Globus pallidus (tissue), 1 donor: ENCODE measurements at places on chromosomes 5 and 9.

GRCh38 chr5:126871441-126871840 lies 94.5 kb downstream of the LMNB1 start:
- DNase-seq: no peak

- no peak for DNase-seq
Measured at GRCh38 chr9:69307446-69308205, 17.4 kb upstream of the ENTREP1 start.

GRCh38 chr9:87543251-87543650 lies 45.6 kb downstream of the DAPK1 start:
- no peak for DNase-seq

DNA sequence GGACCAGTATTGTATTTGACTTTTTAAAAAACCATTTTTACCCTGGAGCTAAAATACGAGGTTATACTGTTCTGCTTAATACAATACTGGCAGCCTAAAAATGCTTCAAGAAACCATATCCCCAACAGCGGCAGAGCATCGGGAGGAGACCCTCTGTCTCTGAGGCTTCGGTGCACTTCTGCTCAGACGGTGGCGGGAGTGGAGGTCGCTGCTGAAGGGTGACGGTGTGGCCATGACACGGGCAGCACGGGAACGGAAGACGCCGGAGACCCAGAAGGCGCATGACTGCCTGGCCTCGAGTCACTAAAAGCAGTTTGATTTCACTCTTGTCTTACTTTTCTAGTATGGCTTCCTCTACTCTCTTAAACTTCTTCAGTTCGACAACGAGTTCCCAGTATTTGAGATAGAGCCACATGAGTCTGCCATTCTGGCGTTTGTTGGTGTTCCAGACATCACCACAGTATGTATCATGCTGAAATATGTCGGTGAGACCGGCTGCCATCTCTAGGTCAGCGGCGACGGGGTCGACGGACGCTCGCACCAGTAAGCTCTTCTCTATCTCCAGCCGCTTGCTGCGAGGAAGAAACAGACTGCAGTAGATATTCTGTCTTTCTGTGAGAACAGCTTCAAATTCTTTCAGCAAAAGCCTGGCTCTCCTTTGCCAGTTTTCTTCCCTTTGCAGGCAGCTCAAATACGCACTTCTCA lies 12.8 kb downstream of the CCDC127 start:
- DNase-seq: no peak

- peak; percentile 63 for DNase-seq
Measured at GRCh38 chr5:163347671-163348070, 89.7 kb upstream of the CCNG1 start.

DNA sequence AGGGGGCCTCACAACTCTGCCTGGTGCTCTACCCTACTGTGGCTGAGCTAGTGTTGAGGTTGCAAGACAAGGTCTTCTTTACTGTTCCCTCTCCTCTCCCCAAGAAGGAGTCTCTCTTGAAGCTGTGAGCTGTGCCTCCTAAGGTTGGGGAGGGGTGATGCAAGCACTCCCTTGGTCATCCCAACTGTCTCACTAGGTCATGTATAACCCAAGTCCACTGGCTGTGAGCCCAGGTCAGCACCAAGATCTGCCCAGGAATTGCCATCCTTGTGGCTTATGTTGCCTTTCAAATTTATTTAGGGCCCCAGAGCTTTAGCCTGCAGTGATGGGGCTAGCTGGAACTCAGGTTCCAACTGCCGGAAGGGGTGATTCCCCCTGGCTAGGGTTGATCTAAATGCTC lies 10.3 kb upstream of the YTHDC2 start:
- DNase-seq: no peak

GRCh38 chr9:133742849-133743444 lies 4.8 kb upstream of the SARDH start:
- peak; percentile 58 for DNase-seq

- no peak for DNase-seq
Measured at GRCh38 chr9:132288361-132288760, 66.4 kb downstream of the SETX start.

- DNase-seq: no peak
Measured at GRCh38 chr5:37876245-37876644, 36.4 kb upstream of the GDNF start.

- DNase-seq: no peak
Measured at GRCh38 chr9:73172901-73173215, 21.2 kb downstream of the ANXA1 start.

GRCh38 chr5:149030392-149030791 lies 32.5 kb downstream of the SH3TC2 start:
- no peak for DNase-seq

DNA sequence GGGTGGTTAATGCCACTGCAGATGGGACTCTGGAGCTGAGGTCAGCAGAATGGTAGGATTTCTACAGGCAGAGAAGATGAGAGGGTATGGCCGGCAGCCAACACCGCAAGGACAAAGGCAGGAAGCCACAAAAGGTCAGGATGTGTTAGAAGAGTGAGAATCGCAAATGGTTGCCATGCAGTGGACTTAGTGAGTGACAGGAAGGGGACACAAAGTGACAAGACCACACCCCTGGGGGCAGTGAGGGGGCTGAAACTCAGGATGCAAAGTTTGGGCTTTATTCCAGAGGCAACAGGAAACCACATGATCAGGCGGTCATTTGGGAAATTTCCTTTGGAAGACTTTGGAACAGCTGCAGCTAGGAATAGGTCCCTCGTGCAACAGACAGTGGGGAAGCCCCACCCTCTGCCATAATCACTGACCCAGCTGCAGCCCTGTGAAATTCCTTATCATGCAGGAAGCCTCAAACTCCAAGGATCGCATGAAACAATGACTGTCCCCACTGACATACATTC lies 14.2 kb upstream of the CCDC180 start:
- DNase-seq: no peak

DNA sequence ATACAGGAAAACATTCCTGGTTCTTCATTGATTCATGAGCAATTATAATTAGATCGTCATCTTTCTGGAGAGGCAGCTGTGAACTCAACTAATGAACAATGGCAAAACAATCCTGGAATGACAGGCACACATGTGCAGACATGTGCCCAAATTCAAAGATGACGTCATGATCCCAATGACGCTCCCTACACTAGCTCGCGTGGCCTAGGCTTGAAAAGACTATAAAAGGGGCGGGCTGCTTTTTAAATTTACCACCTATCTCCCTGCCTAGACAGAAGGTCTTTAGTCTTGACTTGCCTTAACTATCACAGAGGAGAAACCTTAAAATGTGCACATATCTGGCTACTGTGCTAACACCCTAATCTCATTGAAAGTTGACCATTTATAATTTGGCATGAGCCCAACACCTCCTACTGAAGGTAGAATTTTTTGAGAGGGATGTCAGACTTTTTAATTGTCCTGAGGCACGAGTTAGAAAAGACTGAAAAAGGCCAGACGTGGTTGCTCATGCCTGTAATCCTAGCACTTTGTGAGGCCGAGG lies 88.2 kb downstream of the PRRT1B start:
- no peak for DNase-seq

GRCh38 chr9:6794936-6795335 lies 37.2 kb downstream of the KDM4C start:
- DNase-seq: no peak

DNA sequence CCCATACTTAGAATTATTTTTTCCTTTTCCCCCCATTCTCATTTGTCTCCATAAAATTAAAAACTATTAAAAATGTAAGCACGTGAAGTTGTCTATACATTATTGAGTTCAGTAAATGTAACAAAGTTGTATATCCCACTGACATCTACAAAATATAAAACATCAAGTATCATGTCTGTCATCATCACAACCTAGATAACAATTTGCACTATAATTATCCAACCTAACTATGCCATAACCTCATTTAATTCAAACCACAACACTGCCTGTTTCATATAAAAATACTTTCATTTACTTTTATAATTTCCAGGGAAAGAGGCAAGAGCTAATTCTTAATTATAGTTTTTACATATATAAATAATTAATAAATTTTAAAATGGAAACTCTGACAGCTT lies 9.1 kb downstream of the EFNA5 start:
- no peak for DNase-seq

DNA sequence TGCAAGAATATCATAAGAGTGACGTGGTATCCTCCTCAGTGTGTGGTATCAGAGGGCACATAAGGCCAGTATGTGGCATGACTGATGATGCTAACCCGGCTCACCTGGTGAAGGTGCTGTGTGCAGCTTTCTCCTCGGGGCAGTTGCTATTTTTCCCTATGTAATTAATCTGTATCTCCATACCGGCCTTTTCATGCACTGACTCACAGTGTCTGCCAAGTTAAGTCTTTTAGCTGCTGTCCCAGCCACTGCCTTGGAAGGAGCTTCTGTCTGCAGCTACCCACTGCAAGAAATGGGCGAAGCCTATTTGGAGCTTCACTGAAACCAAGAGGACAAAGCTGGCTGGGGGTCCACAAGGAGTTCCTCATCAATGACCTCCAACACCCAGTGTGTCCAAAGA lies 46.0 kb downstream of the NXNL2 start:
- no peak for DNase-seq

DNA sequence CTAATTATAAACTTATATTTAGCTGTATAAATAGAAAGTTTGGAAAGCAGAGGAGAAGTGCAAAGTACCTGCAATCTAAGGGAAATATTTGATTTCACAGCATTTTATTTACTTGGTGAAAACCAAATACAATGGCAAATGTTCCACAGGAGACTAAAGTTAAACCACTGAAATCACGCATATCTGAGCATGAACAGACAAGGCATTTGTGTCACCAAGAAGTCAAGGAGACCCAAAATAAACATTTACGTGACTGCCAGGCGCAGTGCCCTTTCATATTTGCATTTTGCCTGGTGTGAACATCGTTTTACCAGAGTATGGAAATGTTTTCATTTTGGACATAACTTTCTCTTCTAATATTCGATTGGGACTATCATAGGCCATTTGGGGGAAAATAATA lies 20.6 kb downstream of the UGCG start:
- DNase-seq: no peak

- peak; percentile 54 for DNase-seq
Measured at GRCh38 chr9:136122425-136123383, 4.0 kb upstream of the TMEM250 start.

DNA sequence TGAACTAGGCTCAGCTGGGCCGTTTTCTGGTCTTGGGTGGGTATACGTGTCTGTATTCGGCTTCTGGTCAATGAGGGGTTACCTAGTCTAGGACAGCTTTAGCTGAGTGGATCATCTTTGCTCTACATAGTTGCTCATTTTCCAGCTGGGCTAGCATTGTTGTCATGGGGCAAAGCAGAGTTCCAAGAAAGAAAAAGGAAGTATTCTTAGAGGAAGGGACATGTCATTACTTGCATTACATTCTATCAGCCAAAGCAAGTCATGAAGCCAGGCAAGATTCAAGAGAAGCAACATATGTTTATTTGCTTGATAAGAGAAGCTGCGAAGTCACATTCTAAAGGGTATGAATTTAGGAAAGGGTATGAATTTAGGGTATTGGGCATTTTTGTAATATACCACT lies 396.5 kb downstream of the ZNF608 start:
- no peak for DNase-seq

GRCh38 chr5:92635001-92635461 lies 946.0 kb downstream of the NR2F1-AS1 start:
- DNase-seq: no peak

- DNase-seq: no peak
Measured at GRCh38 chr5:55873234-55873633, 22.1 kb downstream of the IL31RA start.

DNA sequence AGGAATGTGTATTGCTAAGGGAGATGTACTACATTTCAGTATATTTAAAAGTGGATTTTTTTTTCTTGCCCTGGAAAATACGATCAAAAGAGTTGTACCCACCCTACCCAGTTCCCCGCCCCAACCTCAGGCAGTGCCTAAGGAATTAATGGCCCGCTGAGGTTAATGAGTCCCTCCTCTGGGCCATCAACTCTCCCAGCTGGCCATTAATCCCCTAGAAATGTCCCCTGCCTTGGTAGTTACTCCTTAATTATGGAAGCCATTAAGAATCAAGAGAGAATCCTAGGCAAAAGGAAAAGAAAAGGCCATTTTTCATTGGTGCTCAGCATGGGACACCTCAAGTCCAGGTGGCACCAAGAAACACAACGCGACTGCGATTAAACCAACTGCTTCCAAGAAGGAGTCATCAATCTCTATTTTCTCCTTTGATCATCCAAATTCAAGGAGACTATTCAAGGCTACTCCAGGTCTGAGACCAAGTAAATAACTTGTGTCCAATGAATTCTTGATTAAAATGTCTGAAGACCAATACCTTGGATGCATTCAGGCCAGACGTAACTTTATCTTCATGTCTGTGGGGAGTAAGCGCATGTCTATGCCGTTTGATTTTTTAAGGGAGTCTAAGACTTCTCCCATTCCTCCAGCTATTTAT lies 1962.2 kb upstream of the WWC1 start:
- DNase-seq: no peak

DNA sequence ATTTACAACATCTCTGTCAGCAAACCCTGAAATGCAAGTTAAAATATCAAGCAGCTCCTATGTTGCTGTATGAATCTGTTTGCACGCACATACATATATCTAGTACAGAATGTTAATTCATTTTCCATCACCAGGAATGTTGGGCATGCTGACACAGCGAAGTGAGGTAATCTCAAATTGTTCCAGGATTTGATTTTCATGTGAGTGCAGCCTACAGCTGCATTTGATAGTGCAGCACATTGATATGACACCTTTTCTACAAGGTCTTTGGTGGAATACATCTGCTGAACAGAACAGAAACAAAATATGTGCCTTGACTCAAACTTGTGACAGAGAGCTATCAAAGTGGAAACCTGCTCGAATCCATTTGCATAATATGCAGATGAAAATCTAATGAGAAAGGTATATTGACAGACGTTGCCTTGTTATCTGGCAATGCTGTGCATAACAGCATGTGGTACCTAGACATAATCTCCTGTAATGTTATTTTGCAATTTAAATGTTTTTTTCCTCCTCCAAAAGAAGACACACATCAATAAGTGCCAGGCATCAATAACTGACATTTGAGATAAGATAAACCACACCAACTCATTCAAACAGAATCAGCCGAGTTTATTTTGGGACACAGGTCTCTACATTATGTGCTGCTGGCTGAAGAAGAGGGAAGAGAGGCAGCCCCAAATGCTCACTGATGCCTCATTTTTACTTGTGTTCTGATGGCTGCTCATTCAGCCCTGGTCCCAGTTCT lies 512.2 kb downstream of the ZNF608 start:
- peak; percentile 56 for DNase-seq

- DNase-seq: no peak
Measured at GRCh38 chr5:179268966-179269693, 76.1 kb downstream of the ADAMTS2 start.

DNA sequence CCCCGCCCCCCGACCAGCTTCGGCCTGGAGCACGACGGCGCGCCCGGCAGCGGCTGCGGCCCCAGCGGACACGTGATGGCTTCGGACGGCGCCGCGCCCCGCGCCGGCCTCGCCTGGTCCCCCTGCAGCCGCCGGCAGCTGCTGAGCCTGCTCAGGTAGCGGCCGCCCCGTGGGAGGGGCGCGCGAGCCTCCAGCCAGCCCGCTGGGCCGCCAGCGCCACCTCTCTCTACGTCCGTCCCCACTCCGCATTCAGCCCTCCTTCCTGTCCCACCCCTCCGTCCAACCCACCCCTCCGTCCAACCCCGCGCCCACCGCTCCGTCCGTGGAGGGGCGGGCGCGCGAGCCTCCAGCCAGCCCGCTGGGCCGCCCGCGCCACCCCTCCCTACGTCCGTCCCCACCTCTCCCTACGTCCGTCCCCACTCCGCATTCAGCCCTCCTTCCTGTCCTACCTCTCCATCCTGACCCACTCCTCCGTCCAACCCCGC lies 6.5 kb downstream of the ADAMTS13 start:
- no peak for DNase-seq
